Effector CD8-positive, alpha-beta T cell (primary cell): ENCODE measurements at places on chromosomes 1 and 21.

GRCh38 chr1:39142401-39143060 lies 62.0 kb upstream of the MACF1 start:
- no peak for DNase-seq

DNA sequence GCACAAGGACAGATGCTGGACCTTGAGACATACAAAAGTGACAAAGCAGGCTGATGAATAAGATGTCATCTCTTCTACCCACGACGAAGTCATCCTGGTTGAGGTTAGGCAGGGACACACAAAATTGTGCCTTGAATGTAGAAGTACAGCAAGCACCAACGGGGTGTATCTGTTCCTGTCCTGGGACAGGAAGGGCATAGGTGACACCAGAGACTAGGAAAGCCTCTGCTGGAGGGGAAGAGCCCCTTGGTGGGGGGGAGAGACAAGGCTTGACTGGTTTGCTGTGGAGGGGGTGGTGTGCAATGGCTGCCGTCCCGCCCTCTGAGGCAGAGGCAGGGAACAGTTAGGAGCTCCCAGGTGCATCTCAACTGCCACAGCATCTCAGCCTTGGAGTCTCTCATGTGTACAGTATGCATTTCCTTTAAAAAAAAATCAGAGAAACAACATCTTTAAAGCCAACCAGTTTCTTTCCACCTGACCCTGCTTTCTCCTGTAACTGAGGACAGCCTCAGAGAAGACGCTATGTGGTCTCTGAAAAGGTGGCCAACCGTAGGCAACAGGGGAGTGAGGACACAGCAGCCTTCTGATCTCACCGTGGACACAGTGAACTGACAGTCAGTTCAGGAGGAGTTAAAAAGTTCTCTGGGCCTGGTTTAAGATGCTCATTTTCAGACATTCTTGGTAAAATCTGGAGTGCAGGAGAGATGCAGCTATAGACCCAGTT lies 17.7 kb upstream of the GFI1 start:
- DNase-seq = no peak

DNA sequence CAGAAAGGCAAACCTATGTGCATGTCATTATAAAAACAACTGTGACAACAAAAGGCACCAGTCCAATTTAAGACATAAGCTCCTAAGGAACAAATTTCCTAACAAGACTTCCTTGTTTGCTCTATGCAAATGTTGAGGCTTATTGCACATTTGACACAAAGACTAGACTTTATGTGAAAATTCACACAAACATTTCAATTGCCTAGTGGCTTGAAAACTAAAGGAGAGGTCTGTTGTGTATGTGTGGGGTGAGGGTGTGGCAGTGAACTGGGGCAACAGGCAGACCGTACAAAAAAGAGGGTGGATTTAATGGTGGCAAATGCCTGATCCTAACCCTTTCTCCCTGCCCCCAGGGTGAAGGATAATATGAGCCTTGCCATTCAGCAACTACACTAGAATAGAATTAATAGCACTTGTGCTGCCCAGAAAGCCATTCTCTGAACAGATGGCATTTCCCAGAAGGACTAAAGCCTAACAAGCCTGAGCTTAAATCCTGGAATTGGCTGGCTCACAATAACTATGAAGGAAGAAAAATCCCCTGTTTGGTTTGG lies 73.9 kb downstream of the GLUL start:
- DNase-seq = no peak

- no peak for DNase-seq
Observed at GRCh38 chr1:17904290-17904689, 149.2 kb downstream of the ACTL8 start.

DNA sequence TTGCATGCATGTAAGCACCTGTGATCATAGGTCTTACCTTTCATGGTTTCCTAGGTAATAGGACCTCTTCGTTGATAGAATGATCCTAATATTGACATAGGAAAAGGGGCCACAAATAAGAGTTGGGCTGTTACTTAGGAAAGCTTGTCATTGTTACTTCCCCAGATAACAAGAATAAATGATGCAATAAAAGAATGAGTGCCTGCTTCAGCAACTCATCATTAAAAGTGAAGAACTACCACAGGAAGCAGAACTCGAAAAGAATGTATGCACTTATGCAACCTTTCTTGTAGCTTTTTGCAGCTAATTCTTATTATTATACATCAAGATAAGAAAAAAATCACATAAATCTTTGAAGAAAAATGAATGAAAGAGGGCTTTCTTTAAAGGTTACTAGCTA lies 548.6 kb downstream of the LTN1 start:
- no peak for DNase-seq

DNA sequence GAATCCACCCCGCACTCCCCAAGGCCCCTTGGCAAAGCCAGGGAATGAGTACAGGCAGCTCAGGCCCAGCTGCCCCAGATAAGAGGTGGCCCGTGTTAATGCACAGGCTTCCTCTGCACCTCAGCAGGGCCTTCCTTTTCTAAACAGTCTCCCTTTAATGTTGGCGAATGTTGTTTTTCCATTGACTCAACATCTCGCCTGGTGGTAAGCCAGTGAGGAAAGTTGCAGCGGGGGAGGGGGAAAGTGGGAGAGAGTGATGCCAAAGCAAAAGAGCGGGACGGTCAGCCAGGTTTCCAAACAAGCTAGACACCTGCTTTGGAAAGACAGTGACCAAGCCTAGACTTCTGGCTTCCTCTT lies 10.3 kb upstream of the PROX1 start:
- DNase-seq = no peak

DNA sequence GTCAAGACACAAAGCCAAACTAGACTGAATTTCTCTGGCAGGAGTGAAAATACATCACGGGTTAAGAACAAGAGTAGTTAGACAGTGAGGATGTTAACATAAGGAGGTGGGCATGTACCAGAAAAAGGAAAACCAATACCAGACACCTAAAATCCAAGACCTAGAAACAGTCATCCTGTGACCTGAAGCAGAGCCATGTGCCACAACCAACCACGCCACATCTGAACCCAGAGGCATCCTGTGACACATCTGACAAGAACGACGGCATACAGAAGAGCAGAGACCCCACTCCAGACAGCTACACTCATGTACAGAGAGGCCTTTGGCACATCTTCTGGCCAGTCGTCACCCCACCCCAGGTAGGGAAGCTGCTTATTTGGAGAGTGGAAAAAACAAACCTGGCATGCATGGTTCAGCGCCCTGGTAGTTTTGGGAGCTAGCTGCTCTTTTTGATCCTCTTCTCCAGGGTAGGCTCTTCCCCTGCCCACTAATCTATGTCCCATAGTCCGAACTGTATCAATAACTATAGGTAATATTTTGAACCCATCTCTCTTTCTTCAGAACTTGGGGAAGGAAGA lies 72.1 kb downstream of the SLC45A1 start:
- no peak for DNase-seq

GRCh38 chr1:164718821-164719220 lies 159.8 kb downstream of the PBX1 start:
- no peak for DNase-seq

DNA sequence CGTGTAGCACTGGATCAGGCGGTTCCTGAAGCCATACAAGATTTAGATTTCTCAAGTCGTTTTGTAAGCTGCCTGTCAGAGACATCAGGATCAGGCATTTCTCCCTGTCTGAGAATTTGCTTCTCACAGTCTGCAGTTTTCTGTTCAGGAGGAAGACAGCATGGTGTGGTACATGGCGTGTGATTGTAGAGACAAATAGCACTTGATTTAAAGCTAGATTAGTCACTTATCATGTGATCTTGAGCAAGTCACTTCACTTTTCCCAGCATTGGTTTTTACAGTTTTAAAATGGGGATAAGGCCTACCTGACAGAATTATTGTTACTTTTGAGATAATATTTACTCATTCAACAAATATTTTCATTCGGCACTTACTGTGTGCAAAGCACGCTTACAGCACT lies 63.3 kb downstream of the AK4 start:
- no peak for DNase-seq

GRCh38 chr1:160607672-160608032 lies 28.4 kb upstream of the CD84 start:
- no peak for DNase-seq

DNA sequence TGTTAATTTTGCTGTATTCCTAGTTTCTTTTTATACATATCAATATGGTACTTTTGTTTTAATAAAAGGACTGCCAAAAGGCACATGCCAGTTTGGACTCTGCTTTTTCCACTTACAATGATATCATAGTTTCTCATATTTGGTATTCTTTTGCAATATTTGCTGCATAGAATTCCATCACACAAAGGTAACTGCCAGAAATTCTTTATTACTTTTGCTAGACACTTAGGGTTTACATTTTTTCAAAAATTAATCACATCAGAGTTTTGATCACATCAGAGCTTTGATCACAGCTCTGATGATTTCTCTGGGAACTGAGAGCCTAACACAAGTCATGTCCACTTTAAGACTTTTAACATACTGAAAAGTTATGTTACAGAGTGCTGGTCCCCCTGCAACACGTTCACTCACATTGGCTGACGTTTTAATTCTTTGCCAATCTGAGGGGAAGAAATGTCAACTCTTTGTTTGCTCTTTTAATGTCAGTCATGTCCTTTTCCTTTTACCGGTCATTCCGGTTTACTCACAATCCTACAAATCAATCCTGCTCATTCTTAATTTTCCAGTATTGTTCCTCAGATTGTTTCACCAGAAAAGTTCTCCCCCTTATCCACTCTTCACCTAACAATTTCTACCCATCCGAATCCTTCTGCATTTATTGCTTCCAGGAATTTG lies 1.1 kb upstream of the CD46 start:
- DNase-seq = no peak

GRCh38 chr1:206940588-206940936 lies 5.7 kb downstream of the PIGR start:
- no peak for DNase-seq

- DNase-seq = no peak
Observed at GRCh38 chr1:221118176-221118937, 239.1 kb downstream of the HLX start.

GRCh38 chr1:29934255-29934772 lies 698.0 kb downstream of the PTPRU start:
- DNase-seq = no peak

- no peak for DNase-seq
Observed at GRCh38 chr1:67652800-67653199, 32.2 kb upstream of the GADD45A start.

DNA sequence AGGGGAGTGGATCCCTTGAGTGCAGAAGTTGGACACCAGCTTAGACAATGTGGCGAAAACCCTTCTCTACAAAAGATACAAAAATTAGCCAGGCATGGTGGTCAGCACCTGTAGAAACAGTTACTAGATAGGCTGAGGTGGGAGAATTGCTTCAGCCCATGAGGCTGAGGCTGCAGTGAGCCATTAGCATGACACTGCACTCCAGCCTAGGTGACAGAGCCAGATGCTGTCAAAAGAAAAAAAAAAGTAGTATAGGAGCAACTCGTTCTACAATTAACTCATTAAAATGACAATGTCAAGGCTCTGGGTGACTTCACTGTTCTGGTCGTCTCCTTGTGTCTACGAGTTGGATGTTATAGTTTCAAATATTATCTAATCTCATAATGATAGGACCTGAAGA lies 370.6 kb upstream of the NCAM2 start:
- no peak for DNase-seq

DNA sequence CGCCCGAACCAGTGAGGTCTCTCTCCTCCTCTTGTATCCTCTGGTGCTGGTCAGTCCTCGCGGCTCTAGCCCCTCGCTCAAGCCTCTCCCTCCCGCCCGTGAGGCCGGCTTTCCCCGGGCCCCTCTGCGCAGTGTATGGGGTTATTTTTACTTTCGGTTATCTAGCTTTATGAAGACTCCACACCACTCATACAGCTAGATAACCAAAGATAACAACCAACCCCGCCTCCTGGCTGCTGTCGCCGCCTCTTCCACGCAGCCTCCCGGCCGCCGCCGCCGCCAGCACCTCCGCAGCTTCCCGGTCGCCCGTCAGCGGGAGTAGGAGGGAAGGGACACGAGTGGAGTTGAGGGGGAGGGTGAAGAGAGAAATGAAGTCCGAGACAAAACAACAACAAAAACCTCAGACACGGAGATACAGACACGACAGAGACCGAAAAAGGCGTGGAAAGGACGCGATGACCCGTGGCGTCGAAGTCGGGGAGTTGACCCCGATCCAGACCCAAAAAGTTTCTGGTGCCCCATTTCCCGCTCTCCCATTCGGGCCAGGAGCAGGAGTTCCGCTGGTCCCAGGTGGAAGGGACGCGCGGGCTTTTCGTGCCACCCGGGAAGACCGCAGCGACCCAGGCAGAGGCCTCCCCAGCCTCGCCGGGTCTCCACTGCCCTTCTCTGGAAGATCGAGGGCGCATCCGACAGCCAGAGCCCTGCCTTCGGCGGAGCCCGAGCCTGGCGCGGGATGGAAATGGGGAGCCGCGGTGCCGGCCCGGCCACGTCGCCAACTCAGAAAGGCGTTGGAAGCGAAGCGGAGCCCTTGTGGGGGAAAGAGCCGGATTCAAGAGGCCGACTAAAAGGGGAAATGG lies 51.4 kb downstream of the RHBG start:
- DNase-seq = no peak

DNA sequence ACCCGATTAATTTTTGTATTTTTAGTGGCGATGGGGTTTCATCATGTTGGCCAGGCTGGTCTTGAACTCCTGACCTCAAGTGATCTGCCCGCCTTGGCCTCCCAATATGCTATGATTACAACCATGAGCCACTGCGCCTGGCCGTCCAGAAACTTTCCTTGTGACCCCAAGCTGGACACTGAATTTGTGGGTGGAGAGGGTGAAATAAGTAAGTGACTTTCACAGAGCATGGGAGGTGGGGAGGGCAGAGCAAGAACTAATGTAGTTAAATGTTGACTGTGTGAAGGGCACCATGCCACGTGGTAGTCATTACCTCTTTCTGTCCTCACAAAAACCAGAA lies 2.7 kb upstream of the UTP11 start:
- no peak for DNase-seq

- no peak for DNase-seq
Observed at GRCh38 chr1:99658031-99658290, 12.0 kb downstream of the PALMD start.

- DNase-seq = no peak
Observed at GRCh38 chr1:208374391-208374941, 130.3 kb upstream of the PLXNA2 start.

DNA sequence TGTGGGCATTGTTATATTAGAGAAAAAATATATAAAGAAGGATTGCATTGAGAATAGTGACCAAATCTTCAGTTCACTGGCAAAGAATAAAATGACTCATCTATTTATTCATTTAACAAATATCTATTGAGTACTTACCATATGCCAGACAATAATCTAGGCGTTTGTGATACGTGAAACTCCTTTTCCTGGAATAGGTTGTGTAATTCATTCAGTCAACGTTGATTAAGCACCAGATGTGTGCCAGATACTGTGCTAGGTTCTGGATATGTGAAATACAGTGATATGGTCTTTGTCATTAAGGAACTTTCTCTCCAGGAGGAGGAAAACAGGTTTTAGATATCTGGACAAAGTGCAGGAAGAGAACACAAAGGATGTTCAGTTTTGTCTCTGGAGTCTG lies 344.5 kb downstream of the RWDD3 start:
- no peak for DNase-seq

GRCh38 chr1:200741551-200742207 lies 3.0 kb downstream of the CAMSAP2 start:
- no peak for DNase-seq
